ENCODE measurements at places on chromosomes 2 and 18.
A peak's percentile ranks its signal among the peaks of the same experiment; 100 is the strongest.

- no peak for DNase-seq
These were observed 1.6 kb downstream of the KLHL14 start for GRCh38 chr18:32771169-32771751.

DNA sequence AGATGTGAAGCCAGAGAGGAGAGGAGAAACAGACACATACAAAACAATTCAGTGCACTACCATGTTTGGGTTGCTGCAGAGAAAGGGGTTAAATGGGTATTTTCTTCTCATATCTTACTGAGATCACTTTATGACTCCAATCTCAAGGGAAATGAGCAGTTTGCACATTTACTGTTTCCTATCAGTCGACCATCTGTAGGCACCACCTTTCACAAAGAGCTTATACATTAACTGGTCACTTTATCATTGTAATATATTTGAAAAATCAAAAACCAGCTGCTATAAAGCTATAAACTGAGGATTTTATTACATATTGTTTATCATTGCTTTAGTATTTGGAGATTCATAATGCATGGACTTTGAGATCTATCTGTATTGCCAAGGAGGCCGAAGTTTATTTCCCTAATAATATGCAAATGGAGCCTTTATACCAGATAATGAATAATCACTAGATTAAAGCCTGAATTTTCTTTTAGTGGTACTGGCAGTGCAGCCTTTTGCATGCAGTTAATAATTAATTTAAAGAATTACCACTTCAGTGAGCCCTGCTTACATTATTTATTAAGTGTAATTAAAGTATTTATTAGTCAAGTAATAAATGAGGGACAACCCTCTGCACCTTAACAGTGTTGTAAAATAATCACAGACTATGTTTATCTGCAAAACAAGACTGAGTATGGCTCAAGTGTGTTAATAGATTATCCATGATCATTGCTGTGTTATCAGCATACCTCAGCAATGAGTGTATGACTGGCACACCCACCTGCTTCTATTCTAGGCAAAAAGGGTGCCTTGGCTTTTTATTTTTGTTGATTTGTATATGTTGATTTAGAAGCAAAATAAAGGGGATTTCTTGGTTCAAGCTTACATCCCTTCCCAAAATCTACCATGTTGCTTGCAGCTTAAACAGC, 167.7 kb upstream of the SLC14A2 start:
- no peak for DNase-seq

GRCh38 chr18:43620936-43621335, 343.6 kb upstream of the SYT4 start:
- DNase-seq, result no peak

DNA sequence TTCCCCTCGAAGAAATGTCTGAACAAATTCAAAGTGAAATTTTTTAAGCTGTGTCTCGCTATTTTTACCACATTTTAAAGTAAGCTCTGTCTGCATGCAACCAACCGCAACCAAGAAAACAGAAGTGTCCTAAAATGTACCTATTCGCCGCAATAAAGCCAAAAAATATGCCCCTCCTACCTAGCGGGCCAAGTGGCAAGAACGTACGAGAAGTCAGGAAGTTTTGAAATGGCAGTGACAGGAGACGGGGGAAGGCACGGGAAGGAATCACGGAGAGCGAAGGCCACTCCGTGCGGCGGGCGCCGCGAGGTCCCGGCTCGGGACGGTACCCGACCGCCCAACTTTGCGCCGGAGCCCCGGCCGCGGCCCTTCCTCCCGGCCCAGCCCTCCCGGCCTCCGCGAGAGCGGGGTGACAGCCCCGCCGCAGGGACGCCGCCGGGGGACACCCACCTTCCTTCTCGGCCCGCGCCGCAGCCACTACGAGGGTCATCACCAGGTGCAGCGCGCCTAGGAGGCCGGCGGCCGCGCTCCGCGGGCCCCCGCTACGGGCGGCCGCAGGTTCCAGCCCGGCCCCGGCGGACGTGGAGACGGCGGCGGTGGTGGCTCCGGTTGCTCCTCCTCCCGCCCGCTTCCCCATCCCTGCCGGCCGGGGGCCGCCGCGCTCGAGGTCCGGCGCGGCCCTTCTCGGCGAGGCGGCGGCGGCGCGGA, 568 bp downstream of the TMEM131 start:
- DNase-seq, result peak; percentile 86

DNA sequence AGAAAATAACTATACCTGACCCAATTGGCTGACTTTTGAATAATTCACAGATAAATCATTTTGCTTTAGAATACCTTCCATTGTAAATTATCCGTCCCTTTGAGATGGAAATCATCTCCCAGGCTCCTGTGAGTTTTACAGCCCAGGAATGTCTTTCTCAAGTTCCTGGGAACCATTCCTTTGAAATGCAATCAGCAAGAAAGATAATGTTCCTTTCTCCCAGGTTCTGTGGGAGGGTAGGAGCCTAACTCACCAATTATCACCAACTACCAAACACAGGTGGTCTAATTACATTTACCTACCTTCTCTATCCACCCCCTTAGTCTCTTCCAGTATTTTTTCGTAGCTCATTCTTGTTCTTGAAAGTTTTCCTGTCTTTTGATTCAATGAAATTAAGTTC, 1016.0 kb downstream of the SOCS6 start:
- no peak for DNase-seq

GRCh38 chr18:46910856-46911255, 6.5 kb downstream of the PIAS2 start:
- DNase-seq, result no peak

GRCh38 chr2:165876712-165877111, 76.9 kb downstream of the TTC21B start:
- DNase-seq, result no peak

DNA sequence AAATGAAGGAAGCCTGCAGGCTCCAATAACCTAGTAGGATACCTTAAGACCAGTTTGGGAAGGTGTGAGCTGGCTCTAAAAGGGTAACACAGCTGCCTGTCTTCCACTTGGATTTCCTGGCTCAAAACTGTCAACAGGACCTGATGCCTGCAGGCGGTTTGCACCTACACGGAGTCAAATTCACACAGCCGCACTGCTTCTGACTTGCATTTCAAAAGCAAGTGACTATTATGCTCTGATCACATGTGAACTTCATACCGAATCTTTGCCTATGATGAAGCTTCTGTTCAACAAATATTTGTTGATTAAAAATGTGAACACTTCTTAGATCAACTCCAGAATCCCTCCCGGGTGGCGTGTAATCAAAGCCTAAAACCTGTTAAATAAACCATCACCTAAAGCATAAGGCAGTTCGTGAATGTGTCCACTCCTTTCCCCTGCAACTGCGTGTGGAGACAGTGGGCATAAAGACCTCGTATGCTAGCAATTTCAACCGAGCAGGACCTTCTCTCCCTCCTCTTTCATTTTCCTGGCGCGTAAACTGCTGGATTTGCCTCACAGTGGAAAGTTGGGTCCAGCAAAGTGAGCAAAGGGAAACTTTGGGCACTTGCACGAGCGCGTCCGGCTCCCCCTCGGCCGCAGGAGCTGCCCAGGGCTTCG, 784 bp downstream of the CRACDL start:
- no peak for DNase-seq
